ENCODE measurements at places on chromosomes 2 and 18.

DNA sequence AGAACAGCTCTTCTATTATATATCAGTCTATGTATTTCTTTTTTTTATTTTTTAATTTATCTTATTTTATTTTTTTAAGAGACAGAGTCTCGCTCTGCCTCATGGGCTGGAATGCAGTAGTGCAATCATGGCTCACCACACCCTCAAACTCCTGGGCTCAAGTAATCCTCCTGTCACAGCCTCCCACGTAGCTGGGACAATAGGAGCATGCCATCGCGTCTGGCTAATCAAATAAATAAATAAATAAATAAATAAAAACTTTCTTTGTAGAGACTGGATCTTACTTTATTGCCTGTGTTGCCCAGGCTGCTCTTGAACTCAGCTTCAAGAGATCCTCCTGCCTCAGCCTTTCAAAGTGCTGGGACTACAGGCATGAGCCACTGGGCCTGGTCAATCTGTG is 117.0 kb downstream of the RBMS1 start:
- no peak for DNase-seq

DNA sequence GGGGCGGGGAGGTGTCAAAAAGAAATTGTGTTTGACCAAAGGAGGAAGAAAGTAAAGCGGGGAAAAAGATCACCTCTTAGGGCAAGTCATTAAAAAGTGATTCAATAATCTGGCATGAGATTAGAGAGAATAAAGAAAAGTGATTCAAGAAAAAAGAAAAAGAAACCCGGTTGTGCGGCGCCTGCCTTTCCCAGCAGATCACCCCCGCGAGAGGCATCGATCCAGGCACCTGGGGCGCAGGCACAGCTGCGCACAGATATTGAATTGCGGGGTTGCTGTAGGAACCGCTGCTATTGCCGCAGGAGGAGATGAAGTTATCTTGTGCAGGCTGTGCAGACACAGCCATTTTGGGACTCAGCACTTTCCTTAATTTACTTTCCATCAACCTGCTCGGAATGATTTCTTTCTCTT is 71.2 kb downstream of the PLB1 start:
- DNase-seq, result peak; percentile 22

DNA sequence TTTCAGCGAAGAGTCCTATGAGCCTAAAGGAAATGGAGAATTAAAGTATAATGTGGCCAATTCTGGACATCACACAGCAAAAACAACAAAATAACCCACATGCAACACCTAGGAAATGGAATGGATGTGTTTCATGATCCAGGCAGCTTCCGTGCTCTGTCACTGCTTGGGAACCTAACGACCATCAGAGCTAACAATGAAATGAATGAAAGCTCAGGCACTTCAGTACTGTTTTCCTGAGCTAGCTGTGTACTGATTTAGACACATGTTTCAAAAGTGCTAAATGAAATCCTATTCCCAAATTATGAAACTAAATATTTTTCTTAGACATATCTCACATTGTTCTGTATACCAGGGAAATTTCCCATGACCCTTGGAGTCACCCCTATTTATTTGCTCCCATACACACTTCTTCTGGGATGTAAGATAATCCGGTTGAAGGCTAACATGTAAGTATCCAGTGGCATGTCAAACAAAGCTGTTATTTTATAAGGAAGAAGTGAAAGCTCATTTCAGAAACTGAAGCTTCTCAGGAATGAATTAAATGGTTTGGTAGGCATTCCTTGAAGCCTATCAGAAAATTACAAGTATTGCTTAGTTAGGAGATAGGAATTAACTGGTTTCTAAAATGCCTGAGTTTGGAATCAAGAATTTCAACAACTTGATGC is 108.5 kb upstream of the RND3 start:
- no peak for DNase-seq

- DNase-seq, result no peak
Measured at GRCh38 chr2:179124282-179124681, 74.3 kb upstream of the CCDC141 start.

DNA sequence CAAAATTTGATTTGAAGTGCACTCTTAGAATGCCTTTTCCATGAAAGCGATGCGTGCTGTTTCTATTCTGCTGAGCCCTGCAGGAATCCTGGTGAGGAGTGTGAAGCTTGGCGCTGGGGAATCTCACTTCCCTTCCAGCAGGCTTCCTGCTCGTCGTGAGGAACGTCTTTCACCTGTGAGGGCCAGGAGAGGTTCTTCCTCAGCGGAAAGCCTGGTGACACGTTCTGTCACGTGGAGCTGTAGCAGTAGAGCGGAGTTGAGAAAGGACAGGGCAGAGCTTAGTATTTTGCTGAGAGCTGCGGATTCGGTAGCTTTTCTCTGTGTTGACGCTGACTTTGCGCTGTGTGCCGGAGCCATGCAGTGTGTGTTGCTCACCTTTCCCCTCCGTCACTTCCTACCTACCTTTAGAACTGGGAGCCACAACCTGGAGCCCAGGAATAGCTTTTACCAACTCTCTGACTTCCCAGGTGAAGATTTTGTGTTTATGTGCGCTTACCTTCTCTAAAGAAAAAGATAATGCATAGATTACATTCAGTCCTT is 294.8 kb downstream of the PTGR3 start:
- no peak for DNase-seq

- no peak for DNase-seq
Measured at GRCh38 chr18:35485852-35486251, 11.9 kb downstream of the INO80C start.

- no peak for DNase-seq
Measured at GRCh38 chr2:195667974-195668373, 10.9 kb downstream of the SLC39A10 start.

- DNase-seq, result no peak
Measured at GRCh38 chr18:2515908-2516625, 55.2 kb downstream of the METTL4 start.

DNA sequence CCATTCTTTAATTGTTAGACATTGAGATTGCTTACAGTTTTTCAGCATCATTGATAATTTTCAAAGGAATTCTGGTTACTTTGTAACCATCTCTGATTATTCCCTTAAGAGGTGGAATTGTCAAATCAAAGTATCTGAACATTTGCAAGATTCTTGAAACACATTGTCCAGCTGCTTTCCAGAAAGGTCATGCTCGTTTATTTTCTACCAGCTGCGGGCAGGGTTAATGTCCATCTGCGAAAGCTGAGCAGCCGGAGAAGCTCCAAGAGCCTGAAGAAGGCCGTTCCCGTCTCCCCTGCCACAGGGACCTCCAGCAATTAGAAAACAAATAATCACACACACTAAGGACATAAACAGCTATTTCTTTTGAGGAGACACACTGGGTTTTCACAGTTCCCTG is 76.1 kb upstream of the TXNDC2 start:
- DNase-seq, result no peak

DNA sequence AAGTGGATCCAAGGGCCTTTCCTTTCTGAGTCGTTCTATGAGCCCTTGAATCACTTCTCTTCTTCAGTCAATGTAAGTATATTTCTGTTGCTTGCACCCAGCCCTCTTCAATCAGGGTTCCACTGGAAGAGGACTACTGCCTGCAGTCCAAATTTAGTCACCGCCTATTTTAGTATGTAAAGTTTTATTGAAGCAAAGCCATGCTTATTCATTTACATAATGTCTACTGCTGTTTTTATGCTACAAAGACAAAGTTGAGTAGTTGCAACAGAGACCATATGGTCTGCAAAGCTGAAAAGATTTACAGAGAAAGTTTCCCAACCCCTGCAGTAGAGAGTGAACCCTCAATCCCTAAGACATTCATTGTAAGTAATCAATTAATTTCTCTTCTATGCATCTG is 332.5 kb upstream of the TNP1 start:
- no peak for DNase-seq

- DNase-seq, result no peak
Measured at GRCh38 chr2:150480241-150480640, 7.2 kb downstream of the RND3 start.

DNA sequence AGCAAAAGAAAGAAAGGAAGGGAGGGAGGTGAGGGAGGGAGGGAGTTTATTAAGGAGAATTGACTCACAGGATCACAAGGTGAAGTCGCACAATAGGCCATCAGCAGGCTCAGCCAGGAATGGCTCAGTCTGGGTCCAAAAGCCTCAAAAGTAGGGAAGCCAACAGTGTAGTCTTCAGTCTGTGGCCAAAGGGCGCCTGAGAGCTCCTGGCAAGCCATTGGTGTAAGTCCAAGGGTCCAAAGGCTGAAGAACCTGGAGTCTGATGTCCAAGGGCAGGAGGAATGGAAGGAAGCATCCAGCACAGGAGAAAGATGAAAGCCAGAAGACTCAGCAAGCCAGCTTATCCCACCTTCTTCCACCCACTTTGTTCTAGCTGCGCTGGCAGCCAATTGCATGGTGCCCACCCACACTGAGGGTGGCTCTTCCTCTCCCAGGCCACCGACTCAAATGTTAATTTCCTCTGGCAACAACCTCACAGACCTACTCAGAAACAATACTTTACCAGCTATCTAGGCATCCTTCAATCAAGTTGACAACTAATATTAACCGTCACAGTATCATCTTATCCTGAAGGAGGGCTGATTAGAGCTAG is 5.8 kb upstream of the ACAA2 start:
- DNase-seq, result no peak

DNA sequence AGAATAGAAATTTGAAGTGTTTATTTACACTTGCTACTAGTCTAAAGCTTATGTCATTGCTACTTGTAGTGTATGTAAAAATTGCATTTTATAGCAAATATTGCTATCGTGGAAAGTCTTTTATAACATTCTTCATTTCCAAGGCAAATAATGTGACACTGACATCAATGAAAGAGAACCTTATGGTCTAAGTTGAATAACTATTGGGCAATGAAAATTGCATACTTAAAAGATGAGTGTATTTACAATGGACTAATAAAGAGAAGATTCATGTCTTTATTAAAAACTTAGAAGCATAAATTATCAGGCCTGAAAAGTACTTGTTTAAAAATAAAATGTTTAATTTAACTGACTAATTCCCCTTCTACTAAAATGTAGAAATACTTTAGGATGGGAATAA is 82.2 kb downstream of the LRP1B start:
- no peak for DNase-seq

GRCh38 chr2:98188351-98189046 is 101.5 kb downstream of the VWA3B start:
- no peak for DNase-seq

DNA sequence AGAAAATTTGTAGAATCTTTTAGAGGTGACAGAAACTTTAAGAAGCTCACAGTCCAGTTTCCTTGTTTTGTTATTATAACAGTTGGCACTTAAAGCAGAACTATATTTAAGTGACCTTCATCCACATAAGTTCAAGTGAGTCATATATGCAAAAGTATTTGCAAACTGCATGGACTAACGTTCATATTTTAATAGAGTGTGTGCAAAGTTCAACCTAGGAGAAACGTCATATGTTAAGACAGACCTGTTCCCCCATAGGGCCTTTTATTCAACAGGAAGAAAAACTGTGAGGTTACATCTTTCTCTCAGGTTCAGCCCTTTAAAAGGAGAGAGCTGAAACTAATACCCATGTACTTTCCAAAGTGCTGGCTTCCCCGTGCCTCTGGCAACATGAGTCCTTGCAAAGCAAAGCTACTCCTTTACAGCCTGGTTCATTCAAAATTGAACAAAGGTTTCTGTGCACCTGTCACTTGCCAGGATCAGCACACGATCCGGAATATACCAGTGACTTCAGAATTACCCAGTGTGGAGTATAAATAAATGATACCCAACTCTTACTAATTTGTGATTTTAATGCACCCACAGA is 280.0 kb upstream of the RAB12 start:
- DNase-seq, result no peak

- DNase-seq, result no peak
Measured at GRCh38 chr2:160379399-160379798, 114.2 kb downstream of the RBMS1 start.

DNA sequence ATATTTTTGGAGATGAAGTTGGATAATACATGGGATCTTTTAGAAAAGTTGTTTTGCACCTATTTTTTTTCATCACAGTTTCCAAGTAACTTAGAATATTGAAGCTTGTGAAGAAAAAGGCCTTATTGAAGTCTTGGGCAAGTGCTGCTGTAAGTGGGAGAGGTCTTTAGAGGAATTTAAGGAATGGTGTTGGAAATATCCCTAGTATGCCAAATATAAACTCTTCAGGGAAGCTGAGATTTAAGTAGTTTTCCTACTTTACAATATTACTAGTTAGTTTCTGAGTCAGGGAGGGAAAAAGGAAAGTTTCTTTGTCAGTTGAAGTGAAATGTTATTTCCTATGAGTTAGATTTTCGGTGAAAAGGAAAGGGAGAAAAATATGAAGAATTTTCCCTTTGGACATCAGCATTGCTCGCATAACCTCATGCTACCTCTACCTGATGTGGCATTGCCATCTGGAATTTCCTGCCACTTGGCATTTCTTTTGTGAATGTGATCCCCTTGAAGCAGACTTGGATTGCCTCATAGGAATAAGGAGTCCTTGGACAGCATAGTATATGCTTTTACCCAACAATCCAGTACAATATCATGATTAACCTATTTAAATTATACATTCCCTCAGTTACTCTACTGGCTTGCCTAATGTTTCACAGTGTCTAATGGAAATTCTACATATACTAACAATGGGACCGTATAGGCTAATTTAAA is 12.1 kb downstream of the PLEKHH2 start:
- no peak for DNase-seq

GRCh38 chr2:113098041-113098440 is 29.4 kb upstream of the IL1RN start:
- no peak for DNase-seq

- DNase-seq, result no peak
Measured at GRCh38 chr2:218075975-218076811, 7.1 kb downstream of the RUFY4 start.

DNA sequence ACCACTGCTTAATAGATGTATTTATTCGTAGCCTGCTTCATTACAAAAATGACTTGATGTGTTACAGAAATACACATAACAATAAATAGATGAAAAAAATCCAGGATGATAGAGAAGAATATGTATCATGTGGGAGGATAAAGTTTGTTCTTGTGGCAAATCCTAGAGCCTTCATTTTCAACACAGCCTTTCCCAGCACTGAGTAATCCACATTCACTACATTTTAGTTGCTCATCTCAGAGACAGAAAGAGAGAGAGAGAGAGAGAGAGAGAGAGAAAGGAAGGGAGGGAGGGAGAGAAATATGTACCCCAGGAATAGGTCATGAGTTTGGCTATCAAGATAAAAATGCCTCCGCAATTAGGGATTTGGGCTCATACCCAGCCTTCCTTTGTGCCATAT is 144.3 kb downstream of the RBMS1 start:
- DNase-seq, result no peak

DNA sequence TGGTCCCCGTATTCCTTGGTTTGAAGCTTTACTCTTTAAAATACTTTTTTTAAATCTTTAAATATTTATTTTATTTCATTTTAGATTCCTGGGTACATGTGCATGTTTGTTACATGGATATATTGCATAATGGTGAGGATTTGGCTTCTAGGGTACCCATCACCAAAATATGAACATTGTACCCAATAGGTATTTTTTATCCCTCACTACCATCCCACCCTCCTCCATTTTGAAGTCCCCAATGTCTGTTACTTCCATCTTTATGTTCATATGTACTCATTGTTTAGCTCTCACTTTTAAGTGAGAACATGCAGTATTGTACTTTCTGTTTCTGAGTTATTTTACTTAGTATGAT is 59.5 kb upstream of the IL1RL1 start:
- no peak for DNase-seq

- no peak for DNase-seq
Measured at GRCh38 chr2:236628256-236628901, 58.8 kb downstream of the ACKR3 start.

GRCh38 chr18:8217051-8217564 is 392.1 kb upstream of the RAB12 start:
- no peak for DNase-seq

Measured in thyroid gland (tissue), 4 donors.